ENCODE measurements at places on chromosomes 13 and 19.

GRCh38 chr13:41060082-41060723 lies 1.1 kb upstream of the WBP4 start:
- DNase-seq, result peak; percentile 65

GRCh38 chr19:6773323-6773931 lies 919 bp downstream of the VAV1 start:
- DNase-seq, result no peak

DNA sequence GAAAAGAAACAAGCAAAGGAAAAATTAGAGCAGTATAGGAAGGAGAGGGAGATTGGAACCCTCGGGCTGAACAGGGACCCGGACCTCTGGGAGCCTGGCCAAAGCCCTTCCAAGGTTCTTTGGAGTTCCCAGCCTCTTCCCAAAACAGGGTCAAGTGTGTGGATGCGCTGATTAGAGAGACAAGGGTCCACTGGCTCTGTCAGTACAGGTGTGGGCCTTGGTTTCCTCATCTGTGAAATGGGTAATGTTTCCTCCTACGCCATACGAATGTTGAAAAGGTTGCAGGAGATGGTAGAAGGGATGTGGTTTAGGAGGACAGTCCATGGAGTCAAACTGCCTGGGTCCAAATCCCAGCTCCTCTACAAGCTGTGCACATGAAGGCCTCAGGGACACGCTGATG lies 2.1 kb upstream of the SYCN start:
- DNase-seq, result no peak

GRCh38 chr19:42038666-42039065 lies 31.3 kb downstream of the GRIK5 start:
- DNase-seq, result no peak

GRCh38 chr19:38849860-38850435 lies at the start of gene HNRNPL:
Gene HNRNPL (minus strand): TSS chr19:38849986. CDS start chr19:38849966, 20 bp downstream.
- DNase-seq, result peak; percentile 99

DNA sequence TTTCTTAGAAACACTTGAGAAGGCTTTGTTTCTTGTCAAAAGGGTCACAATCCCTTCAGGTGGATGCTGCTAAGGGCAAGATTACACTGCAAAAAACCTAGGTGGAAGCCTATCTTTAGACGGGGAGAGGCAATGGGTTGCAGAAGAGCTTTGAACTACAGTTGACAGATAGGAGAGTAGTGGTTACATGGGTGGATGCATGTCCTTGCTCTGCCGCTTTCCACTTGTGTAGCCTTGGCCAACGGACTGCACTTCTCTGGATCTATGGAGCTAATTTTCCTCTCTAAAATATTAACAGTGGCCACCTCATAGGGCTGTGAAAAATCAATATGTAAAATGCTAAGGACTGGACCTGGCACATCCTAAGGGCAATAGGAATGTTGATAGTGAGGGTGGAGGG lies 980 bp downstream of the BCKDHA start:
- DNase-seq, result no peak

DNA sequence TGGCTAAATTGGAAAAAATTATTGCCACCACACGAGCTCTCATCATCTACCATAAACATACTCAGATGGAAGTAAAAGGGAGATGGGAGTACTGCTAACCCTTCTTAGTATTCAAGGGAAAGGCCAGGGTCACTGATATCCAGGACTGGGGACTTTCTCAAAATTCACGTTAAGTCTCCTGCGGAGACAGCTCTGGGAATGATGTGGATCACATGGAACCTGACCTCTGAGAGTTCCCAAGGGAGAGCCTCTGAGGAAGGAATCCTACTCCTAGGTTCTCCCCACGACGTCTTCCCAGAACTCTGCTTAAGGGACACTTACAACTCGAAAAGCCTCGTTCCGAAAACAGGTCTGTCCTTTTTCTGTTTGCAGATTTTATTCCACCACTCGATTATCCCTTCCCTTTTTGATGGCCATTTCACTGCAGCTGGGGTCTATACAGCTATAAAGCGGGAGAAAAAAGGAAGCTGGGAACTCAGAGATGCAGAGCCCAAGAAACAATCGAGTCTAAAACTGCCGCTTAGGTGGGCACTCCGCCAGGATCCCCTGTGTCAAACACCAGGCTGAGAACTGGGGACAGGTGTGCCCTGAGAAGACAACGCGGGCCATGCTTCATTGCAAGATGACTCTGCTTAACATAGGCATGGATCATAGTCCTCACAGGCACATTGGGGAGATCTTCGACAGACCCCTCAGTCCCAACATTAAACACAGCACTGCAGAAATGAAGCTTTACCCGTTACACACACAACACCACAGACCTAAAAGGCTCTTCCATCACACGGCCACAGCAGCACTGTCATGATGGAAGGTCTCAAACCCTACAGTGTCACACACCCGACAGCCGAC lies 823 bp upstream of the ZNF567 start:
- no peak for DNase-seq

DNA sequence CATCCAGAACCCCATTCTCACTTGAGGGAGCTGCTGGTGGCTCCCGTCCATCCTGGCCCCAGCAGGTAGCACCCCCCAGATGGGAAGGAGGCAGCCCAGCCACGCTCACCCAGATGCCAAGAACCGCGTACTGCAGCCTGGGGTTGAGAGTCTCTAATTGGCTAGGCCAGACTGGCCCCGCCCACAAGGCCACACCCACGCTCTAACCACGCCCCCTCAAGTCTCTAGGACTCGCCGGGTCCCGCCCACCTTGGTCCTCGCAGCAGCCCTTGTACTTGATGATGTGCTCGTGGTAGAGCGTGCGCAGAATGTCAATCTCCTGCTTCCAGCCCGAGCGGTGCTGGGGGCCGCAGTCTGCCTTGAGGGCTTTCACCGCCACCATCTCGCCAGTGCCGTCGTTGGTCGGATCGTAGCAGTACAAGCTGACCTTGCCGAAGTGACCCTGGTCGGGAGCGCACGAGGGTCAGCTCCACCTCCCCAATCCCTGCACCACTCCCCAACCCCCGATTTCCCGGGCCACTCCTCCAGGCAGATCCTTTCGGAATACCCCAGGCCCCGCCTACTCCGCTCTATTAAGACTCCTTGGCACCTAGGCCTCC lies 14.5 kb upstream of the ICAM3 start:
- no peak for DNase-seq

DNA sequence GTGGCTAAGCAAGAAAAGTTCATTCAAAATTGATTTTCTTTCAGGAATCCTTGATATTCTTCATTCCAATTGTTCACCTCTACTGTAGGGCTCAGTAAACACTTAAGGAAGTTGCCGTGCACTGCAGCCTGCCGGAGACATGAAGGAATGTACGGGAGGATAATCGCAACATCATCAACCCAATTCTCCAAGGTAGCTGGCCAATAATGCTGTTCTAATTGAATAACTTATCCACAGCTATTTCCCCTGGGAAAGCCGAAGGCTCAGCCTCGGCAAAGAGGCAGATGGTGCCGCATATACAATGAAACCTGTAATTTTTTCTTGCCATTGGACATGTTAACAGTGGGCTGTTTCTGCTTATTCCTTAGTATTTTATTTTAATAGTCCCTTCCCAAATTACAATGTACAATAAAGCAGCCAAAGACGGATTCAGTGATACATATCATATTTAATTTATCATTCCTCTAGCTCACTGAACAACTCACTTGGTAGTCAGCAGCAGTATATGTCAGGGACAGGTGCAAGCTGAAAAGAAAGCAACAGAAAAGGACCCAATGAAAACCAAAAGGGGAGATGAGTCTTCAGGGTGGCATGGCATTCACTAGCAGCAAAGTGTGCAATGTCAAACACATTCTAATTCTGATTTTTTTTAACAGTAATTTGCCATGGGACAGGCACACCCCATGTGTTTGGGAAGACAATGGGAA lies 420.5 kb upstream of the KLF12 start:
- no peak for DNase-seq

DNA sequence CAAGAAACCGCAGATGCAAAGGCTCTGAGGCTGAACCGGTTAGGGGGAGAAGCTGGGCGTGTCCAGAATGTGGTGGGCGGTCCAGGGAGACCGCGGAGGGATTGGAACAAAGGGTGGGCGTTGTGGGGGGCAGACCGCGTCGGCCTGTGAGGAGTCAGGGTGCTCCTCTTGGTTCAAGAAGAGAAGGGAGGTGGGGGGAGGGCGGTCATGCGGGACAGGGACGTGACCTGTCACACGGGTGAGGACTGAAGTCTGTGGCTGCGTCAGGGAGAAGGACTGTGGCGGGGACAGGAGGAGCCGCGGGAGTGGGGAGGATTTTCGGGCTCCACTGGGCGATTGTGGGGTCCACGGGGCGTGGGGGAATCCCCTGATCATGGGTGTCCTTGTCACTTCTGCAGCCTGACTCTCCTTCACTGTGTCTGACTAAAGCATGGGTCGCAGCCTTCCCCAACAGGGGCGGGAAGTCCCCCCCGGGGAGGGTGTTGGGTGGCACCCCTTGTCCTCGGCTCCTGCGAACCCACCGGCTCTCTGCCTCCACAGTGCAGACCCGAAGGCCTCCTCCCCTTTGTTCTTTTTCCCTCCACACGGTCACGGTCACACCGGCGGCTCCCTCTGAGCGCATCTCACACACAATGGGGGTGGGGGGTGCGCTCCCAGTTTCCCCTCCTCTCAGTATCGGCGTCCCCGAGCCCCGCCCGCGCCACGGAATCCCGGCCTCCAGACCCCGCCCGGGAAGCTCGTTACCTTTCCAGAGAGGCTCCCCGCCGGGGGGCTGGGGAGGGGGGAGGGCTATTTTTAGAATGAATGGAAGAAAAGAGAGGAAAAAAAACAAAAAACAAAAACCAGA lies 16.4 kb upstream of the KCNN1 start:
- DNase-seq, result no peak

DNA sequence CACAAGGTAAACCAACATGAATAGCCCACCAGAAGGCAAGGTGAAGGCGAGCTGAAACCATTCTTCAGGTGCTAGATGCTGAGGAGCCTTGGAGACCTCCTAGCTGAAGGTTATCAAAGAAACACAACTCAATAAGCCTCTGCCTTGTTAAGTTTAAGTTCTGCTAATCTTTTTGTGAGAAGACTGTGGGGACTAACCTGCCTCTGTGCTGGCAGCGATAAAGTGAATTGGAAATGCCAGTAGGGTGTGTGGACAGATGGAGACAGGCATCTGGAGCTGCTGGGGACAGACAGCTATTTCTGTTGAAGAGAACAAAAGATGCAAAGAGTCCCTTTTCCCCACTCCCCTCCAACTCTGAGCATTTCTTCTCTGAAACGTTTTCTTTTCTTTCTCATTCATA lies 33.5 kb upstream of the FLT1 start:
- no peak for DNase-seq

DNA sequence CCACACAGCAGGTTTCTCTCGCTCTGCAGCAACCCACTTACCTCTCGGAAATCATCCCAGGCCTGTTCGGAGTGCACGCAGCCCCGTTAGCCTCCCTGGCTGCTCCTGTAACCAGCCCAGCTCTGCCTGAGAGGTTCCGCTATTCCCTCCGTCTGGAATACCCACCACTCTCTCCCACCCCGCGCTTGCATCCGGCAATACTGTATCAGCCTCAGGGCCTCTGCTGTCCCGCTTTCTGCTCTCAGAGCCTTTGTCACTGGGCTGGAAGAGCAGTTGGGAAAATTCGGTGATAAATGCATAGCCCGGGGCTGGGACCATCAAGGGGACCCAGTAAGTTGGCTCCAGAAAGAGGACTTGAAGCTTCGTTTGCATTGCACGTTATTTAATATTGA lies 759 bp upstream of the TLE6 start:
- DNase-seq, result no peak

- no peak for DNase-seq
Measured at GRCh38 chr13:51564252-51564651, 20.0 kb upstream of the WDFY2 start.

DNA sequence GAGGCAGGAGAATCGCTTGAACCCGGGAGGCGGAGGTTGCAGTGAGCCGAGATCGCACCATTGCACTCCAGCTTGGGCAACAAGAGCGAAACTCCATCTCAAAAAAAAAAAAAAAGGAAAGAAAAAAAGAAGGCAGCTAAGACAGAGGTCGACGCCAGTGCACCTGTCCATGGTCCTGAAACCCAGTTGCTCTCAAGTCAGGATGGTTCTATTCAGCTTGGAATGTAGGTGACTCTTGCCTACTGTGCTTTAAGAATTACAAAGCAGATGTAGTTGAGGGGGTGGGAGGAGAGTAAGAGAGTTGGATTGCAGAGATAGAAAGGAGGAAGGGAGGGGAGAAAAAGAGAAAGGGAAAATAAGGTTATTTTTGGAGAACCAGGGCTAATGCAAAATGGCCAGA lies 18.7 kb downstream of the CACNG7 start:
- no peak for DNase-seq

- DNase-seq, result no peak
Measured at GRCh38 chr19:9818175-9818733, 625 bp downstream of the FBXL12 start.

DNA sequence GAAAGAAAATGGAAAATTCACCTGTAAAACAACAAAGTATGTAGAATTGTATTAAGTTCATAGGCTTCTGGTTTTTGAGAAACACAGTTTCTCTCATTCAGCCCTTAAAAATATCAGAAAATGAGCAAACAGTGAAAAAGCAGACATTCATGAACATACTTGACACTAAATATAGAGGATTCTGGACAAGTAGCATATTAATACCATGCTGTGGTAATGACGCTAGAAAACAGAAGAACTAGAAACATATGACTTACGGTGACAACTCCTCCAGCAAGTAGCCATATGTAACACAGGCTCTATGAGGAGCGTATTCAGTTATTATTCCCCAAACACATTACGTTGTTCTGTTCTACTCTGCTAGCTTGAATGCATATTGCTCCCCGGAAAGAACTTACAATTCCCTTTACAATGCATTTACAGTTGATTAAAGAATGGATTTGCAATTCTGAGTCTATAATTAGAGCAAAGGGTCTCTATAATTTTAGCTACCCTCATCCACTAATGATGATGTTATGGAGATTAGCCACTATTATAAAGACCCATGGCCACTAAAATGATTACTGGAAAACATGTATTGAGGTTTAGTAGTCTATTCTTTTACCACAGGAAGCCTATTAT lies 672.1 kb downstream of the EFNB2 start:
- no peak for DNase-seq

DNA sequence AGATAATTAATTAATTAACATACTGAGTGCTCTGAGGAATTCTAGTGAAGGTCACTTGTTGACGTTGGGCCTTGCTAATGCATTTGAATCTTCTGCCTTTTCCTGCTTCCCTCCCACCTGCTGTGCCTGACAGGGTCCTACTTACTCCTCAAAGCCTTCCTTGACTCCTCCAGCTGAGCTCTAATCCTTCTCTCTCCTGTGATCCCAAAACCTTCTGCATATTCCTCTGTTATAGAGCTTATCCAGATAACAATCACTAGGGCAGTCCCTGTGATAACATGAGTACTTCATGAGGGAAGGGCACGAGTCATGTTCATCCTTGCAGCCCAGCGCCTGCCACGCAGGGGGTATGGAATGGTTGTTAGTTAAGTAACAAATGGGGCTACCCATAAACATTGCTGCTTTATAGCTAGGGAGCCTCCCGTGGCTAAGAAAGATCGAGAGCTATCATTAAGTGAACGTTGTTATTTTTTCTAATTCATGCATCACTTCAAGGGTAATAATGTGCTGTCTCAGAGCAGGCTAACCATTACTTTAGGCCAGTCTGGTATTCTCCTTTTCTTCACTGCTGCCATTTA lies 19.1 kb upstream of the SPATA13 start:
- DNase-seq, result no peak

GRCh38 chr13:26246154-26246553 lies 7.8 kb upstream of the CDK8 start:
- no peak for DNase-seq
